Ascending aorta (tissue), 2 donors: ENCODE measurements at places on chromosomes 7 and 10.
A peak's percentile ranks its signal among the peaks of the same experiment; 100 is the strongest.

DNA sequence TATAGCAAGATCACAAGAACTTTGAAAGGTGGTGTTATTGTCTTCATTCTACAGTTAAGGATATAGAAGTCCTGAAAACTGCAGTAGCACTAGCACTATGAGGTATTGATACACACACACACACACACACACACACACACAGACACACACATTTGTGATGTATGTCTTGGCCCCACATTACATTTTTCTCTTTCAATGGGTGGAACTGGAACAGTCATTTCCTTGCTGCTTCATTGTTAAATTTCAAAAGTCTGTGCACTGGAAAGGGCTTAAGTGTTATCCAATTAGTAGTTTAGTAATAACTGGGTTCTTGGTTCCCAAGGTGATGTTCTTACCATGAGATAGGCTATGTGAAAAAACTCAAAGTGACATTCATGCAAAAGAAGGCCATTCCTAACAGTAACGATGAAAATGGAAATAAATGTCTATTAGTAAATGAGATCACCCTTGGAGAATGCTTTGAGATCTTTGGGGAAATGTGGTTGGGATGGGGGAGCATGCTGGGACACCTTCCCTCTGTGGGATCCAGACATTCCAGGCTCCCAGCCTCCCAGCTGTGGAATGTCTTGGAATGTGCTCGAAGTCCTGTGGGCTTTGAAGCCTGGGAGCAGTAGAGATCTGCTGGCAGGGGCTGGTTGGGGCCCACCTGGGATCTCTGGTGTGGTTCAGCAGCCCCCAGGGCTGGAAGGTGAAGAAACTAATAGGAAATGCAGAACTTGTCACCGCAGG lies 37.4 kb upstream of the CALD1 start:
- no peak for DNase-seq

DNA sequence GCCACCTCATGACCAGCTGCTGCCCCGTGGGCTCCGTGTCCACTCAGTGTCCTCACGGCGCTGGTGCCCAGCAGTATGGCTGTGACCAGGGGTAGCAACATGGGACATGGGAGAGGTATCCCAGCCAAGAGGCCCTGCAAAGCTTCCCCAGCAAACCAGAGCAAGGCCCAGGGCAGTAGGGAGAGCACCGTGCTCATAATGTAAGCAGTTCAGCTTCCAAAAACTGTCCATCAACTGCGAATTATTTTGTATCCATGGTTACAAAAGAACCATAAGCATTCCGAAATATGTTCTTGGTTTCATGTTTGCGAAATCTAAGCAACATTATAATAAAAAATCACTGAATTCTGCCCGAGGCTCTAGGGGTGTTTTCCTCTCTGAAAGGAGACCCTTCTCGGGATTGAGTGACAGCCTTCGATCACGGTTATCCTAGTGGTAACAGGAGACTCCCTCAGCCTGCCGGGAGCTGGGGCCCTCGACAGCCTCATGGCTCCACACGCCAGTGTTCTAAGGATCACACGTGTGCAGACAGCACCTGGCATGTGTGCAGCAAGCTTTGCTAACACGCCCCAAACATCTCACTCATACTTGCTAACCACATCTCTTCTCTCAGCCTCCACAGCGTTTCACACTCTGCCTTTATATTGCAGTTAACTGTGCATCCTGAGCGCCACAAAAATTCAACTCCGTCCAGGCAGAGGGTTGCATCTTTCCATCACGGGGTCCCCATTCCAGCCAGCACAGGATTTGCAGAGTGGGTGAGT lies 117.6 kb downstream of the DIP2C start:
- no peak for DNase-seq

- DNase-seq: no peak
Observed at GRCh38 chr10:49133706-49134248, at the start of gene FAM170B. Gene FAM170B, minus strand, starts transcription at chr10:49134021. Its CDS starts 103 bp downstream, at chr10:49133918.

DNA sequence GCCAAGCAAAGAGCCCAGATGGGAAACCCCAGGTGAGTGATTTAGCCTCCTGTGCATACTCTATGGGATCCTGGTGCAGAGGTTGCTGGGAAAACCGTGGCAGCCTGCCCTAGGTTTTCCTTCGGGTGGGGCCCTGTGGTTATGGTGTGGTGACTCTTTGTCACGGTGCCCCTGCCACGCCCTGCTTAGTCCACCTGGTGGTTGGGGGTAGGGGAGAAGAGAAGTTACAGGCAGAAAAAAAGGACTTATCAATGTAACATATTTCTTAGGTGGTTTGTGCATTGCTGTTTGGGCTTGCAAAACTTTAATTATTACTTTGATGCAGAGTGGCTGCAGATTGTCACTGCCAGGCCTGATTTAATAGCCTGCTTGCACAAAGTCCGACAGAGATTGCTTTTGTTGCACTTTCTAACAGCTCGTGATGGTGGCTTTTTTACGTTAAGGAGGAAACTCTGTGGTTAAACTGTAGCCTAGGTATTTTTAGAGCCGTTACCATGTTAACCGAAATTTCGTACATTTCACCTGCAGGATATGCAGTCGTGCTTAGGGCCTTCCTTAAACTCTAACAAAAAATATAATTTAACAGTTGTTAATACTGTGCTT lies 197.4 kb downstream of the RNLS start:
- no peak for DNase-seq

GRCh38 chr10:80454513-80455460 lies 677 bp downstream of the TSPAN14 start:
- no peak for DNase-seq

- peak; percentile 24 for DNase-seq
Observed at GRCh38 chr10:129772468-129773358, 191.4 kb downstream of the EBF3 start.

- DNase-seq: no peak
Observed at GRCh38 chr10:133399123-133399601, 5.2 kb downstream of the MTG1 start.

- DNase-seq: no peak
Observed at GRCh38 chr7:134878746-134879357, 99.4 kb downstream of the CALD1 start.

GRCh38 chr7:106166651-106167342 lies 54.7 kb upstream of the SYPL1 start:
- no peak for DNase-seq

GRCh38 chr7:6359734-6360133 lies 87.3 kb upstream of the CYTH3 start:
- no peak for DNase-seq

- no peak for DNase-seq
Observed at GRCh38 chr7:76346778-76347177, 12.0 kb downstream of the YWHAG start.

GRCh38 chr7:52959336-52959735 lies 76.1 kb upstream of the POM121L12 start:
- no peak for DNase-seq

GRCh38 chr7:153432063-153432462 lies 620.1 kb upstream of the DPP6 start:
- DNase-seq: no peak

- no peak for DNase-seq
Observed at GRCh38 chr7:107230334-107230733, 61.5 kb downstream of the HBP1 start.

- DNase-seq: no peak
Observed at GRCh38 chr10:105798328-105798889, 1157.3 kb downstream of the SORCS3 start.

GRCh38 chr7:112427984-112428383 lies 22.3 kb upstream of the IFRD1 start:
- DNase-seq: no peak

DNA sequence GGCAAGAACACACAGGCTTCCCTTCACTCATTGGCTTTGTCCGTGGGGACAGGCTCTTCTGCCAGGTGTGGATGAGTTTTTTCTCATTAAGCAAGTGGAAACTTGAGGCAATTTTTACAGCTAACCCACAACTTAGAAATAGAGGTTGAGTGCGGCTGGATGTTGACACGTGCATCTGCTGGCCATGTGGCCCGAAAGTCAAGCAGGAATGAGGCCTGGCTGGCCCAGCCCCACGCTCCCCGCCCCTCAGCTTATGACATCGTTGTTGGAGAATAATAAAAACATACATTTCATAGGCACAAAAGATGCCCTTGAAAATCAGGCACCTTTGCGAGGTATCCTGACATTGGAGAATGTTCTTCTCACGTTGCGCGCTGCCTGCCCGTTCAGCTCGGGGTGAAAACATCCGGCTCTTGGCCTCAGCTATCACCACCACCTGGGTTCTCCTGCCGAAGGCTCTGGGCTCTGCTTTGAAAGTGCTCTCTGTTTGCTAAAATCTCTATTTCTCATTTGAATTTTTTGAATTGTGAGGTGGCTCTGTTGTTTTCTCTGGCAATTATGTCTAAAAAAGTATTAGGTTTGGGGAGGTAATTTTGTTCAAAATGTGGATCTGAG lies 310.7 kb downstream of the WDR37 start:
- DNase-seq: peak; percentile 31

DNA sequence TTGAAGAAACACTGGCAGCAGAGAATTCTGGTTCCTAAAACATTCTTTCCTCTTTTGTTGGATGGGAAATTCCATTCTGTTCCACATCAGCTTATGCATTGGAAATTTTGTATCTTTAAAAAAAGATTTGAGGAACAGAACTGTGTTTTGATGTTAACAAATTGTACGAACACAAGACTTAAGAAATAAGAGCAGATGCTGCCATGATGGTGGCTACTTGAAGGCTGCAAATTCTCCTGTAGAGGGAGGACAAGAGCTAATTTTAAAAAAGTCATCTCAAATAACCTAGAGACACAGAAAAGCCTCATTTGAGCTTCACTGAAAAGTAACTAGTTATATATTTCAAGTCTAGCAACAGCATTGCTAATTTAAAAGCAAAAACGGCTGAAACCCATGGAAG lies 29.8 kb downstream of the NDUFB2 start:
- no peak for DNase-seq
